ENCODE measurements at places on chromosomes 6 and 20. TPM values are rescaled to one million over a fixed set of nuclear protein-coding genes. Genes with fewer than 3 reads are reported as not detected.

The C2 gene
- total RNA-seq, result 1.4 TPM

The SMOC2 gene
- total RNA-seq, result not detected

The FBXO9 gene
- total RNA-seq, result 41.6 TPM

The GPR6 gene
- not detected for total RNA-seq

The MTO1 gene
- total RNA-seq, result 43.2 TPM

The HSPA12B gene
- total RNA-seq, result not detected

The PAK5 gene
- total RNA-seq, result not detected

The SEL1L2 gene
- total RNA-seq, result not detected

The SIRPB2 gene
- not detected for total RNA-seq

DNA sequence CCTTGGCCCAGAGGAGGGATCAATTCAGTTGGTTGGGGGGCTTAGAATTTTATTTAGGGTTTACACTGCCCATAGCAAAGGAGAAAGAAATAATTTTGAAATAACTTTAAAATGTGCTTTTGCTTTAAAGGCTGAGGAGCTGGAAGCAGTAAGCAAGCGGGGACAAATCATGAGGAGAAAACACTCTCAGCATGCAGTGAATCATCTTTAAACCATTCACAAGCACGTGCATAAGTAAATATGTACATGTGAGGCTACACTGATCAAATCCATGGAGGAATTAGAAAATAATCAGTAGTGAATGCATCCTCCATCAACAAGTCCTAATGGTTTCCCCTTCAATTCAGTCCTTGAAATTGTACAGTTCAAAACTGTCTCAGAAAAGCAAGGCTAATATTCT is 181.0 kb downstream of the MTFR2 start:
- no peaks in the 10 kb centered on the region for H3K4me1 ChIP-seq
- no peak overlapping the region for H3K27ac ChIP-seq
- no peak for DNase-seq
- H3K4me3 ChIP-seq, result no peak overlapping the region
- no peaks in the 10 kb centered on the region for H3K36me3 ChIP-seq

GRCh38 chr6:75020971-75021370 is 184.9 kb downstream of the COL12A1 start:
- H3K4me3 ChIP-seq, result no peak overlapping the region
- no peaks in the 10 kb centered on the region for H3K4me1 ChIP-seq
- no peak for DNase-seq
- H3K27me3 ChIP-seq, result no peaks in the 10 kb centered on the region

DNA sequence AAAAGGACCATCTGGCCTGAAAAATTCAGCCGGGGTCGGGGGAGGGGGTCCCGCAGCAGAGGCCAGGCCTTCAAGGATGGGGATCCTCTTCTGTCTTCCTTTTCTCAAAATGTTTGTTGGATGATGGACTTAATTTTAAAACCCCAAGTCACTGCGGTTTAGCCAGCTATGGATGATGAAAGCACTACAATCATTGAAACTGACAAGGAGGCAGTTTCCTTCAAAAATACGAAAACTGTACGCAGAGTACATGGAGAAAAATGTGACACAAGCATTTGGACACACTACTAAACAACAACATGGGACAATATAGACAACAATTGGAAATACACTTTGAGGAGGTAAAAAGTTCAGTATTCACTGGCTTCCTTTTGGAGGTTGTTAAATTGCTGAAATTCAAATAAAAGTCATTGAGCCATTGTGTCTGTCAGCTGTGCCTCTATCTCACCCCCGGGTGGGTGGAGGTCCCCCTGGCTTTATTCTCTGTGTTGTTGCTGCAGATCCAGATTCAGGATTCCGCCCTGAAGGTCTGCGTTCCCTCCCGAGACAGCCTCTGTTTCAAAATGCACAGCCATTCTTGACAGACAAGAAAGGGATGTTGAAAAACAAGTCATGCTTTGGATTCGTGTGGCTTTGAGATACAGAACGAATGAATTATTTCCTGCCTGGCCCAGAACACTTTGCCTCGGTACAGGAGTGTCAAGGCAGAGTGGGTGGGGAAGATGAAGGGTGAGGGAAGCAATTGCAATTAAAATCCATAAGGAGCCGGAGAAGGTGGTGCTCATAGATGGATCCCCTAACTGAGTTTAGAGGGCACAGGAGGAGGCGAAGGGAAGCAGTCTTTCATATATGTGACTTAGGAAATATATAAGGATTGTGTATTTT is 118.2 kb downstream of the TTLL2 start:
- H3K27ac ChIP-seq, result no peak overlapping the region
- H3K4me1 ChIP-seq, result no peaks in the 10 kb centered on the region
- H3K36me3 ChIP-seq, result no peaks in the 10 kb centered on the region
- H3K4me3 ChIP-seq, result no peak overlapping the region

DNA sequence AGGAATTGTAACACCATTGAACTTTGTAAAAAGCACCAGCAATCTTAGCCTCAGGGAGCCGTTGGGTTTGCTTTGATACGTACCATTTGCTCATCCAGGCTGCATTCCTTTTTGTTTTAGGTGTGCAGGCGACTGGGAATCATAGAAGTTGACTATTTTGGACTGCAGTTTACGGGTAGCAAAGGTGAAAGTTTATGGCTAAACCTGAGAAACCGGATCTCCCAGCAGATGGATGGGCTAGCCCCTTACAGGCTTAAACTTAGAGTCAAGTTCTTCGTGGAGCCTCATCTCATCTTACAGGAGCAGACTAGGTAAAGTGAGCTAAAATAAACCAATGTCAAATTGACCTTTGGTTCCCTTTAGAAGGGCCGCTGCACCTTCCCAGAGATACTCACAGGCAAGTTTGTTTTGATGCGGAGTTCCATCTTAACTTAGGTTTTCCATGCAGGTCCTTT is 1.6 kb downstream of the MYLIP start:
- H3K4me1 ChIP-seq, result peaks cover 36% of the 10 kb centered on the region
- peak overlapping the region; percentile 88 for H3K4me3 ChIP-seq
- peaks cover 18% of the 10 kb centered on the region for H3K36me3 ChIP-seq
- H3K27ac ChIP-seq, result peak overlapping the region; percentile 85
- H3K27me3 ChIP-seq, result peaks cover 3% of the 10 kb centered on the region
- peak; percentile 26 for DNase-seq

DNA sequence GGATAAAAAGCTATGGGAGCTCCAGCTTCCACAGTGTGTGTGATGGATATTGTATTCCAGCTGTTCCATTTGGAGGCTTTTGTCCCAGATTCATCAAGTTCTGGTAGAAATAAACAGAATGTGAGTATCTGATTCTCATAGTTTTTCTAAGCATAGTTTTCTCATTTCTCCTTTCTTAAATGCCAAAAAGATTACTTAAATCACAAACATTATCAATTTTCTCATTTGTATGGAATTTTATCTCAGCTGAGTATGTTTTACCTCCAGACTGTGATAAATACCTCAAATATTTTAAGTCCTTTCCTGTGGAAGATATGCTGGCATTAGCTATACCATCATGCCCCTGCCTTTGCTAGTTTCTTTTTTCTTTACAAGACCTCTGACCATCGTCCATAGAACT is 767.3 kb downstream of the TFAP2A start:
- no peak overlapping the region for H3K4me3 ChIP-seq
- no peaks in the 10 kb centered on the region for H3K4me1 ChIP-seq
- H3K27ac ChIP-seq, result no peak overlapping the region
- DNase-seq, result no peak

DNA sequence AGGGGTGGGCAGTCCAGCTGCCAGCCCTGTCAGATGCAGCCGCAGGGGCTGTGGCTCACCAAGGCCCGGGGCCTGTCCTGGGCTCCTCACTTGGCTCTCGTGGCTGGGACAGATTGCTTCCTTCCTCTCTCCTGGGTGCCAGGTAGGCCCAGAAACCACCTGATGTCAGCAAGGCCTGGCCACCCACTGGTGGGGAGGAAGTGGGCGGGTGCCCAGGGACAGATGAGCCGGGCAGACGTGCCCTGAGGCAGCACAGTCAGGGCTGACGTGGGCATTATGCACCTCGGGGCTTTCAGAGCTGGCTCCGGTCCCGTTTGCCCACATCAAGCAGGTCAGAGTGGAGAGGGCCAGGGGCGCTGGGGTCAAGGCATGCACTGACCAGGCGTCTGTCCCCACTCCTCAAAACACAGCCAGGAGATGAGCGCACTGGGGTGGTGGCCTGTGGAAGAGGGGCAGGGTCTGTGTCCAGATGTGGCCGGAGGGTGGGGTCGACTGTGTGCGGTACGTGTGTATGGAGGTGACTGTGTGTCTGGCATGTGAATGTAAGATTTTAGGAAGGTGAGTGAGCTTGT is 133.2 kb upstream of the PTPN1 start:
- H3K4me3 ChIP-seq, result no peak overlapping the region
- H3K36me3 ChIP-seq, result no peaks in the 10 kb centered on the region
- H3K27me3 ChIP-seq, result no peaks in the 10 kb centered on the region
- H3K27ac ChIP-seq, result peak overlapping the region; percentile 44
- H3K4me1 ChIP-seq, result peaks cover 13% of the 10 kb centered on the region

Measured in activated CD8-positive, alpha-beta T cell treated with anti-CD3 and anti-CD28 coated beads for 36 hours (primary cell).